Hepatic stellate cell (primary cell): ENCODE measurements at places on chromosomes 12 and 14.

- DNase-seq, result peak; percentile 45
Measured at GRCh38 chr14:21039585-21040369, 2.4 kb upstream of the RNASE7 start.

DNA sequence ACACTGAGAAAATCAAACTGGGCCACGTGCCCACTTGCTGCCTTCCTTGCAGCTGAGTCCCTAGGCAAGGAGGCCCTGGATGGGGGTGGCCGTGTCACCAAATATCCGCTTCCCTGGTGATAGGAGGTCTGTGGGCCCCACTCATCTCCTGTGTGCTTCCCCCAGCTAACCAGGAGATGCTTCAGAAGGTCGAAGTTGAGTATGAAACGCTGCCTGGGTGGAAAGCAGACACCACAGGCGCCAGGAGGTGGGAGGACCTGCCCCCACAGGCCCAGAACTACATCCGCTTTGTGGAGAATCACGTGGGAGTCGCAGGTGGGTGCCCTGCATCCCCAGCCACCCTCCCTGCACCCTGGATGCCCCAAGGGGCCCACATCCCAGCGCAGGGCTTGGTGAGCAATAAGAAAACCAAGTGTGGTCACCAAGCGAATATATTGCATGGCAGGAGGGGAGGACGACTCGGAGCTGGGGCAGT is 6.8 kb upstream of the SIVA1 start:
- DNase-seq, result no peak

- no peak for DNase-seq
Measured at GRCh38 chr12:114852976-114853529, 169.1 kb upstream of the TBX3 start.

DNA sequence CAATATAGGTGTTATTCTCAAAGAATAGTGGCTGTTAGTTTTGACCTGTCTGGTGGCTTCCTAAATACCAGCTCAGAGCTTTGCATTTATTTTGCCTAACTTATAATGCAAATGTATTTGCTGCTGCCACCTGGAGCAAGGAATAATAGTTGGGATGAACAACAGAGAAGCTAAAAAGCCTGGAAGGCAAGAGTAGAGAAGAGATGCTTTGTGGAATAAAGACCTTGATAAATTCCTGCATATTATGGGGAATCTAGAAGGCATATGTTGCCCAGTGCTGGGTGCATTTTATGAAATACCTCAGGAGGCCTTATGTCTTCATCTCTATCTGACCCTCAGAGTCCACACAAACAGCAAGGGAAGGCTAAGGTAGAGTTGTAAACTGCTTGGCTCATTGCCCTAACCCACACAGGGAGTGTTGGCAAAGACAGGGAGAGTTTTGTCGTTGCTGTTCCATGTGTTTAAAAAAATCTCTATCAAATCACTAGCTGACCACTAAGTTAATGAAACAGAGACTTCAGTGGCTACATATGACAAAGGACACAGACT is 53.7 kb upstream of the SCAF11 start:
- no peak for DNase-seq

DNA sequence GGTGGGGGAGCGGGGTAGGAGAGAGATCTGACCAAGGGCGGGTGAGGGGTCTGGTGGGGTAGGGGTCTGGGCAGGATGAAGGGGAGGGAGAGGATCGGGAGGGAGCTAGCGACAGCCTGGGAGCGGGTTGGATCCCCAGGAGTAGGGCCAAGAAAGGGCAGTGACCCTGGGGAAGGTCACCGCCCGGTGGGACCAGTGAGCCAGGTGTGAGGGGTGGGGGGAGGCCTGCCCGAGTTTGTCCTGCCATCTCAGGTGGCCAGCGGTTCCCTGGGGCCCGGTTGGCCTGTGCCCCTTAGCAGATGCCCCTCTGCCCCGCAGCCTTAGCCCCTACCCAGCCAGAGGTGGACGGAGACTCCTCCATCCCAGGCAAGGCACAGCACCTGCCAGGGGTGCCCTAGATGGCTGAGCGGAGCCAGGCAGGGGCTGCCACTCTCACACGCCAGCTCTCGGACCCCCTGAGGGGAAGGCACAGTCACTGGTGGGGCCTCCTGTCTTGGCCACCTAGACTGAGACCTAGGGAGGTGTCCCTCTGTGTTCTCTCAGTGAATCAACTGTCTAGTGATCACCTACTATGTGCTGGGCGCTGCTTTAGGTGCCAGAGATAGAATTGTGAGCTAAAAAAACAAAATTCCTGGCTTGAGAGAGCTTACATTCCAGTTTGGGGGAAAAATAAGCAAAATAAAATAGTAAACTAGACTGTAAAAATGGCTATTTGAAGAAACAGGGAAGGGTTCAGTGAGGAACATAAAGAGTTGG is 629 bp upstream of the TTC7B start:
- DNase-seq, result no peak

GRCh38 chr12:24066097-24066496 is 116.6 kb upstream of the SOX5 start:
- no peak for DNase-seq

GRCh38 chr12:132602572-132603239 is 7.7 kb downstream of the LRCOL1 start:
- DNase-seq, result no peak

DNA sequence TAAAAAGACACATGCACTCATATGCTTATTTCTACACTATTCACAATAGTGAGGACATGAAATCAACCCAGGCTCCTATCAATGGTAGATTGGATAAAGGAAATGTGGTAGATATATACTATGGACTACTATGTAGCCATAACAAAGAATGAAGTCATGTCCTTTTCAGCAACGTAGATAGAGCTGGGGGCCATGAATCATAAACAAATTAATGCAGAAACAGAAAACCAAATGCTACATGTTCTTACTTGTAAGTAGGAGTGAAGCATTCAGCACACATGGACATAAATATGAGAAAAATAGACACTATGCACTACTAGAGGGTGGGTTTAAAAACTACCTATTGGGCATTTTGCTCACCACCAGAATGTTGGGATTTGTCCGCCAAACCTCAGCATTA is 278.0 kb upstream of the MIS18BP1 start:
- DNase-seq, result no peak

DNA sequence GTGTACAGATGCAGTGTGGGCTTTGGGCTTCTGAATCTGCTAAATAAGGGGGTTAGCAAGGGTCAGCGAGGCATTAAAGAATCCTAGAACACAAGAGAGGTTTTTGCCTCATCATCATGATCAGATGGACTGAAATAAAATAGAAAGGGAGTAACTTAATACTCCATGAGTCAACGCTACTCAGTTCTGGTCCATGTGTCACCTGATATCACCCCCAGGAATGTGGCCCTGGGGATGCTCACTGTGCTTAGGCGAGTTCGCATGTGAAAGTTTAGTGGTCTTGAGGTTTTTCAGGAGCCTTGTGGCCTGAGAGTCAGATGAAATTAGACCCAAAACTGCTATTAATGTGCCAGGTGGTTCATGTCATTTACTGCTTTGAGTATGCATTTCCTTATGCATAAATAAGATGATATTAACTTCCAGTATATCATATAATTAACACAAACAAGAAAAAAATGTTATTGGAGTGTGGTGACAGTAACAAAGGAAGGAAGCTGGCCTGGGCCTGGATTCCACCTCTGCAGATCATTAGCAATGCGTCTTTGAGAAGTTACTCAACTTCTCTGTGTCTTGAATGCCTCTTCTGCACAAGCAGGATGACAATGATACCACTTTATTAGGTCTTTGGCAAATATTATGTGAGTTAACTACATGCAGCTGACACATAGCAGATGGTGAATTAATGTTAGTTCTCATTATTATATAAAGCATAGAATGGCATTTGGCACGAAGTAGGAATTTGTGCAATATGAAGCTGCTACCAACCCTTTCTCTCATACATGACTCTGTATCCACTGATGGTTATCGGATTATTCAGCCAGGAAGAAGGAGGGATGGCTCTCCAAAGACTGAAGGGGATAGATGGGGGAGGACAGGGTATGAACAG is 1272.6 kb downstream of the AACS start:
- no peak for DNase-seq

- DNase-seq, result no peak
Measured at GRCh38 chr12:105329926-105330282, 587 bp upstream of the C12orf75 start.

DNA sequence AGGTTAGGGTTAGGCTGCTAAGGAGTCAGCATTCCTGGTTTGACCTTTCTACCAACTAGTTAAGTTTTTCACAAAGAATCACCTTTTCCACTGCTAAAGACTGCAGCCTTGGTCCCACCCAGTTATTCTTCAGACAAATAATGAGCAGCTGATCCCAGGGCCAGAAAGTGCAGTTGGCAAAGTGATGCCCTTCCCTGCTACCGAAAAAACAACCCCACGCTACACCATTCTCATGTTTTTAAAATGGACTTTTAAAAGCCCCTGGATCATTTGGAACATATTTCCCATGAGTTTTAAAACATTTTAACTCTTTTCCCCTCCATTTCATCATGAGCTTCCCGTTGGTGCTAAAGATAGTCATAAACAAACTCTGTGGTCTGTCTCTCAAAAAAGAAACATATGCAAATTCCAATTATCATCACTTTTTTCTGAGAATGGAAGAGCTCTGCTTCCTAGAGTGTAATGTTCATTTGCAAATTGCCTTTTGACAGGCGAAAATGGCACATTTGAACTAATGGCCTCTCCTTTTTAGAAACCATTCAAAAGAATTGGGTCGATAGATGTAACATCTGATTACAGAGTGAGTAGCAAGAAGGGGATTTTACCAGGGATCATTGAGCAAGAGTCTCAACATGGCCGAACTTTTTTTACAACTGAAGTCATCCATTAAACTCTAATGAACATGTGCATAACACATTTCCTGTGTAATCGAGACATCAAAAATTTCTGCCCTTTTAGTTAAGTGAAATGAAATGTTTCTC is 129.3 kb upstream of the RAP1B start:
- no peak for DNase-seq

- no peak for DNase-seq
Measured at GRCh38 chr12:92481066-92481465, 221.7 kb upstream of the PLEKHG7 start.
